ENCODE measurements at places on chromosomes 16 and 17.

DNA sequence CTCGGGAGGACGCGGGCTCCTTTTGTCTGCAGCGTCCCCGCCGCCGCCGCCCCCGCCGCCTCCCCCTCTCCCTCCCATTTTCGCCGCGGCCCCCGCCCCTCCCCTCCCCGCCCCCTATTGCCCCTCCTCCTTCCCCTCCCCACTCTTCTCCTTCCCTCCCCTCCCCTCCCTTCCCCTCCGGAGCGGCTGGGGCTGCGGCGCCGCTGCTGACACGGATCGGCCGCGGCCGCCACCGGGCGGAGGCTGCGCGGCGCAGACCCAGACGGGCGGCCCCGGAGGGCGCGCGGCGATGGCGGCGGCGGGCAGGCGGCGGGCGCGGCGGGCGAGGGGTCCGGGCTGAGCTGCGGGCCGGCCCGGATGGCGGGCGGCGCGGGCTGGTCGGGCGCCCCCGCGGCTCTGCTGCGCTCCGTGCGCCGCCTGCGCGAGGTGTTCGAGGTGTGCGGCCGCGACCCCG is at the start of gene RAB11FIP4:
Gene RAB11FIP4, plus strand, starts transcription at position 180 of the 454 bp plus-strand sequence. Its CDS starts 178 bp downstream, at position 358.
- peak; percentile 74 for DNase-seq

GRCh38 chr17:35099908-35100307 is 19.8 kb downstream of the RAD51D start:
- DNase-seq = no peak

DNA sequence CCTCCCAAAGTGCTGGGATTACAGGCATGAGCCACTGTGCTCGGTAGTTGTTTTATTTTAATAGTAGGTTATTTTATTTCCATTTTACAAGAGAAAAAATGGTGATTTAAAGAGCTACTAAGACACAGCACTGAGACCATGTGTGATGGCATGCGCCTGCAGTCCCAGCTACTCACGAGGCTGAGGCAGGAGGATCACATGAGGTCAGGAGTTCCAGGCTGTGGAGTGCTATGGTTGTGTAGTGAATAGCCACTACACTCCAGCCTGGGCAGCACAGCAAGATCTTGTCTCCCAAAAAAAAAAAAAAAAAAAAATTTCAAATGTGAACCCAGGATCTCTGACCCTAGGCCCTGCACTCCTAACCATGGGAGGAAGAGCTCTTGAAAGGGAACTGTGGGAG is 3.7 kb downstream of the SERPINF1 start:
- DNase-seq = no peak

- DNase-seq = no peak
These were observed 46.5 kb downstream of the ATP2C2 start for GRCh38 chr16:84414789-84415326.

DNA sequence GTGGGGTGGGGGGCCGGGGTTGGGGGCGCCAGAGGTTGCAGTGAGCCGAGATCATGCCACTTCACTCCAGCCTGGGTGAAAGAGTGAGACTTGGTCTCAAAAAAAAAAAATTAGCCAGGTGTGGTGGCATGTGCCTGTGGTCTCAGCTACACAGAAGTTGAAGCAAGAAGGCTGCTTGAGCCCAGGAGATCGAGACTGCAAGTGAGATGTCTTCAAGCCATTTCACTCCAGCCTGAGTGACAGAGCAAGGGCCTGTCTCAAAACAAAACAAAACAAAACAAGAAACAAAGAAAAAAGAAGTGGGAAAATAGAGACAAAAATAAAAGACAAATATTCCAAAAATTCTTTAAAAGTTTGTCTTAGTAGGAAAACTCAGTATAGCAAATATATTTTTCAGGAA is 135.1 kb upstream of the CORO6 start:
- DNase-seq = no peak

- no peak for DNase-seq
These were observed 110.2 kb downstream of the C16orf78 start for GRCh38 chr16:49483651-49484450.

GRCh38 chr17:28478712-28479615 is 5.5 kb downstream of the SLC13A2 start:
- DNase-seq = no peak

- no peak for DNase-seq
These were observed 17.1 kb downstream of the ANKFY1 start for GRCh38 chr17:4246674-4247073.

Data from posterior cingulate gyrus (tissue), 11 donors.